ENCODE measurements at places on chromosomes 2 and 18.

- DNase-seq: no peak
These were observed 208.3 kb downstream of the NDUFA10 start for GRCh38 chr2:239816576-239817467.

- no peak for DNase-seq
These were observed 343 bp upstream of the CD302 start for GRCh38 chr2:159798376-159798725.

GRCh38 chr2:111704246-111704645 is 179.7 kb downstream of the ANAPC1 start:
- no peak for DNase-seq

DNA sequence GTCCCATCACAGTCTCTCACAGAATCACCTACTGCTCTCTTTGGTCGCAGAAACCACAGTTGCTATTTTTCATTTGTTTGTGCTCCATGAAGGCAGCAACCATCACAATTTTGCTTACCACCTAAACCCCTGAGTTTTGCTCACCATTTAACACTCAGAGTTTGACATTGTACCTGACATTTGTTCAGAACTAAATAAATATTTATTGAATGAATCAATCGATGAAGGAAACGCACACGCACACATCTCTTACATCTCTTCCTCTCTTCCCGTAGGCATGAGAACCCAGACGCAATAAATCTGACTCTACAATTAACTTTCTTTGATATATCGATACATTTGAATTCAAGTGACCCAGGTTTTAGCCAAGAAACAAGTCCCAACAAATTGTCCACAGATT is 105.5 kb upstream of the RNF152 start:
- no peak for DNase-seq

DNA sequence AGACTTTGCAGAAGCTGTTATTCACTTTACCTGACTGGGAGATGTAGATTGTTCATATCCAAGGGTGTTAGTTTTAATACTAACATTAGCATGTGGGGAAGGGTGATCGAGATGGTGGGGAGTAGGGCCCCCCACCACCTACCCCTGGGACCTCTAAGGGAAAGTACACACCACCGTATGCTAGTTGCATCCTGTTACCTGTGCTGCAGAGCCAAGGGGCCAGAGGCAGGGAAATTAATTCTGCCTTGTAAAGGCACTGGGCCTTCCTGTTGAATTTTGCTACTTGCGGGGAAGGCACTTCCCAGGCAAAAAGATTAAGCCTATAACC is 9.0 kb downstream of the STEAP3 start:
- no peak for DNase-seq

GRCh38 chr18:63457977-63458376 is 18.8 kb upstream of the SERPINB5 start:
- DNase-seq: no peak

GRCh38 chr2:9179572-9180201 is 26.9 kb upstream of the ASAP2 start:
- no peak for DNase-seq

- no peak for DNase-seq
These were observed 121.0 kb upstream of the XPO1 start for GRCh38 chr2:61658841-61659780.

DNA sequence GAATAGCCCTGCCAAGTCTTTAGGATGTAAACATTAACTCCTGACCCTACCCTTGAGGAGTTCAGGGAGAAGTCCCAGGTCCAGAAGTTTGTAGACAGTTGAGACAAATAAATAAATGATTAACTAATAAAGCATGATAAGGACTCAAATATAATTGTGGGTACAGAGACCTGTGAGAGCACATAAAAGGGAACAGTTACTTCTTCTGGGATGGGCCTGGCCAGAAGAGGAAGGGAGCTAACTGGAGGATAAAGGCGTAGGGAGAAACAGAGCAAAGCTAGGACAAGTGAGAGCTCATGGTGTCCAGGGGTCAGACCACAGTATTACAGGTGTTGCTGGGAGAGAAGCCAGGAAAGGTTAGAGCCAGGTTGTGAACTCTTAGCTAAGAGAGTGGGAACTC is 3.0 kb downstream of the LCLAT1 start:
- DNase-seq: no peak

DNA sequence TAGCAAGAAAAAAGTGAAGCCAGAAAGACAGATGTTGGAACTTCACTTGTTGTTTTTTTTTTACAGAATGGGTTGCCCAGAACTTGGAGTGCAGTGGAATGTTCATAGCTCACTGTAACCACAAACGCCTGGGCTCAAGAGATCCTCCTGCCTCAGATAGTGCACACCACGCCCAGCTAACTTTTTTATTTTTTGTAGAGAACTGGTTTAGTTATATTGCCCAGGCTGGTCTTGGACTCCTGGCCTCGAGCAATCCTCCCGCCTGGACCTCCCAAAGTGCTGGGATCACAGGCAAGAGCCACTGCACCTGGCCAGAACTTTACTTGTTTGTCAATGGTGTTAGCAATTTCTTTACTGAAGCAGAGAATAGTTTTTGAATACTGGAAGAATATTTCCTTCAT is 11.9 kb upstream of the ASPRV1 start:
- DNase-seq: no peak

GRCh38 chr2:143803936-143804335 is 674.7 kb downstream of the ARHGAP15 start:
- no peak for DNase-seq

GRCh38 chr2:42446503-42447271 is 47.1 kb downstream of the KCNG3 start:
- DNase-seq: no peak

DNA sequence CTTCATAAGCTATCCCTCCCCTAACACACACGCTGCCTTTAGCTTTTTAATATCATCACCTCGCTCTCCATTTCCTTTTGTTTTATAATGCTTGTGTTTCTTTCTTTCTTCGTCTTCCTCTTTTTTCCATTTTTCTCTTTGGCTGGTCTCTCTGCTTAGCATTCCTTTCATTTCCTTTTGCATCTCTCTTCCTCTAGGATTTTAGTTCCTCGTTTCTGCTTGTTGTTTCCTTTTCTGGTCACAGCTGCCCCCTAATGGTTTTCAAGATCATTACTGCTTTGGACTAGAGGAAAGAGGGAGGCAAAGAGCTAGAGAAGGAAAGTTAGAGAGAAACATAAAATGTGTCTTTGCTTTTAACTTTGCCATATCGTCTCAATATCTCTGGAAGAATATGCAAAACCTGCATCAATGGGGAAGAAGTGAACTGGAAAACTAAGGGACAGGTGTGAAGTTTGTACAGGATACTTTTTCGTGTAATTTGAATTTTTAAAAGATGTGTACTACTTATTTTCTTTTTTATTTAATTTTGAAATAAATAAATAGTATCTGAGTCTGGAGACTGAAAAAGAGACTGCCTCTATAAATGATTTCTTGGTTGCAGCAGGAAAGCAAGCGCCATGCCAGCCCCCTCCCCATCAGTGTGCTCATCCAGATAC is 6.3 kb upstream of the NRP2 start:
- DNase-seq: no peak

GRCh38 chr2:79292239-79292957 is 132.8 kb upstream of the REG3A start:
- DNase-seq: no peak

DNA sequence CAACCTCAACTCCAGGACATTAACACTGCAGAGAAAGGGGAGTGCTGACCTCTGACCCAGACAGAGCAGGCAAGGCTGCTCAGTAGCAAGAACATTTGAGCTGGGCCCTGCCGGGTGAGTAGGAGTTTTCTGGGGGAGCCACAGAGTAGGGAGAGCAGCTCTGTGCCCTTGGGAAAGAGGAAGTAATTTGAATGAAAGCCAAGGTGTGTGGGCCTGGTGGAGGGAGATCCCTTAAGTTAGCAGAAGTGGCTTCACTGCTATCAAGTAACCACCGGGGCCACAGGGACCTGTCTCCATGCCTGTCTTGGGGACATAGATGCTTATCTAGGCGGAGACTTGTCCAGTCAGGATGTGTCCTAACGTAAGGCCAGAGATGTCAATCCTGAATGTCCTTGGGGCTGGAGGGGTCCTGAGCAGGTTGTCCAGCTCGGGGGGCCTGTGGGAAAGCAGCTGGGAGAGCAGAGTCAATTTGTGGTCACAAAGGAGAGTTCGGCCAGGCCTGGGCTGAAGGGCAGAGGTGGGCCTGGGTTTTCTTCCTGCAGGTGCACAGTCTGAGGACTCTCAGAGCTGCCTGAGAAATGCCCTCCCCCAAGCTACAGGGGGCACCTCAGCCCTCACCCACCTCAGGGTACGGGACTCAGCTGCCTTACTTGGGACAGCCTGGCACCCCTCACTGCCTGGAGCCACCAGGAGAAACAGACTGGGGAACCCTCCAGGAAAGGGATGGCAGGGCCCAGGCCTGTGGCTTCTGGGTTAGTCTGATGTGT is 15.0 kb upstream of the OTOF start:
- DNase-seq: no peak

DNA sequence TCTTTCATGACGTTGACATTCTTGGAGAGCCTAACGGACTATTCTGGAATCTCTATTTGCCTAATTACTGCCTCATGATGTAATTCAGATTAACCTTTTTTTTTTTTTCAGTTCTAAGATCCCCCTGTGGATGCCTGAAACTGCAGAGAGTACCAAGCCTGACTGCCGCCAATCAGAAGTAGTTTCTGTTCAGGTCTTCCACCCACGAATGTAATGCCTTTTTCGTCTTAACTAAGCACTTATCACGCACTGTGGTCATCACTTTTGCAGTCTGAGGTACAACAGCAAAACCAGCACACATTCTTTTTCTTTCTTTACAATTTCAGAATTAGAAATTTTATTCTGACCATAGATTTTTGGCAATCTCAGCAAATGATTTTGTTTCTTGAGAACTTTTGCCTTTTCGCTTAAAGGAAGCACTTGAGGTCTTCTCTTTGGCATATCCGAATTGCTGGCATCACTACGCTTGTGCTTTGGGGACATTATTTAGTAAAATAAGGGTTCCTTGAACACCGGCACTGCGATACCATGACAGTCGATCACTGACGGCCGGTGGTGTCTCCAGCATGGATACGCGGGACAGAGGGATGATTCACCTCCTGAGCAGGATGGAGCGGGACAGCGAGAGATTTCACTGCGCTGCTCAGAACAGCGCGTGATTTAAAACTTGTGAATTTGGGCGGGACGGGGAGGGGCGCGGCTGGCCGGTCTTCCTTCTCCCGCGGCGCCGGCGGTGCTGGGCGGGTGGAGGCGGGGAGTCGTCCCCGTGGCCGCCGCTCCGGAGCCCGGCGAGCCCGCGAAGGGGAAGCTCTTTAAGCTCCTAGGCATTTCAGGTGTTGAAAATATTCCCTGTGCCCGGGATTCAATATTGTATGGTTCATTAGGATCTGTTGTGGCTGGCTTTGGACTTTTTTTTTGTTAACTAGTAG is 32.0 kb upstream of the GPR55 start:
- DNase-seq: no peak

DNA sequence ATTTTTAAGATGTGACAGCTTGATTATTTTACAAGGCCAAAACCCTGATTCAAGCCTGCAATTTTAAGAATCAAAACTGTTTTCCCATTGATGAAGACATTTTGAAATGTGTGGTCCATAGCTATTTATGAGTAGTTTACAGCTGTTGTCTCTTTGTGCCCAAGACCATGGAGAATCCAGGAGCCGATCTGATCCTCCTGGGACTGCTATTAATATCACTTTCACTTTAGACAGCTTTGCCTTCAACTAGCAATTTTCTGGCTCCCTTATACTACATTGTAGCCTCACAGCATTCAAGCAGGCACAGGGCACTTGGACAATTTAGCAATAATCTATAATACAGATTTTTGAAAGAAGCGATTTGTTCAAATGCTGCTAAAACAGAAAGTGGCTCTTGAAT is 172.9 kb downstream of the SLC8A1 start:
- no peak for DNase-seq

DNA sequence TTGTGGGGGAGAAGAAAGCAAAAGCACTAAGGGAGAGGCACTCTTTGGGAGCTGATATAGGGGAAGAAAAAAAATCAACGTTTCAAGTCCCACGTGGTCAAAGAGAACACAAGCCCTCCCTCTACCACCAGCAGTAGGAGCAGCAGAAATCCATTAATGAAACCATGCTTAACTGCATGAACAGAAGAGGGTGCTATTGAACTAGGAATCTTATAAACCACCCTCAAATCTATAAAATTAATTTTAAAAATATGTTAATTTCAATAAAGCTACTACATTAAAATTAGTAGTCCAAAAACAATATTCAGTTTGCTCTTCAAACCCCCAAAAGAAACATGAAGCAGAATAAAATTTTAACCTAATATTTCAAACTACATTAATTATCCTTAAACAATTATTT is 147.8 kb downstream of the TMEM18 start:
- no peak for DNase-seq

GRCh38 chr18:62384068-62384467 is 59.0 kb downstream of the TNFRSF11A start:
- DNase-seq: no peak

- DNase-seq: no peak
These were observed 479.3 kb upstream of the NXPH2 start for GRCh38 chr2:139259422-139260051.

DNA sequence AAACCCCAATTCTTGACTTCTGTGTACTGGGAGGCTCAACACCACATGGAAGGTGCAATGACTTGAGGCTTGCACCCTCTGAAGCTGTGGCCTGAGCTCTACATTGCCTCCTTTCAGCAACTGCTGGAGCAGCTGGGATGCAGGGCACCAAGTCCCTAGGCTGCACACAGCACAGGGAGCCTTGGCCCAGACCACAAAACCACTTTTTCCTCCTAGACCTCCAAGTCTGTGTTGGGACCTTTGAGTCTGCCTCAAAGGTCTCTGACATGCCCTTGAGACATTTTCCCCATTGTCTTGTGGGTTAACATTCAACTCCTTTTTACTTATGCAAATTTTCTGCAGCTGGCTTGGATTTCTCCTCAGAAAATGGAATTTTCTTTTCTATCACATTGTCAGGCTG is 62.6 kb upstream of the KCNE4 start:
- DNase-seq: no peak

DNA sequence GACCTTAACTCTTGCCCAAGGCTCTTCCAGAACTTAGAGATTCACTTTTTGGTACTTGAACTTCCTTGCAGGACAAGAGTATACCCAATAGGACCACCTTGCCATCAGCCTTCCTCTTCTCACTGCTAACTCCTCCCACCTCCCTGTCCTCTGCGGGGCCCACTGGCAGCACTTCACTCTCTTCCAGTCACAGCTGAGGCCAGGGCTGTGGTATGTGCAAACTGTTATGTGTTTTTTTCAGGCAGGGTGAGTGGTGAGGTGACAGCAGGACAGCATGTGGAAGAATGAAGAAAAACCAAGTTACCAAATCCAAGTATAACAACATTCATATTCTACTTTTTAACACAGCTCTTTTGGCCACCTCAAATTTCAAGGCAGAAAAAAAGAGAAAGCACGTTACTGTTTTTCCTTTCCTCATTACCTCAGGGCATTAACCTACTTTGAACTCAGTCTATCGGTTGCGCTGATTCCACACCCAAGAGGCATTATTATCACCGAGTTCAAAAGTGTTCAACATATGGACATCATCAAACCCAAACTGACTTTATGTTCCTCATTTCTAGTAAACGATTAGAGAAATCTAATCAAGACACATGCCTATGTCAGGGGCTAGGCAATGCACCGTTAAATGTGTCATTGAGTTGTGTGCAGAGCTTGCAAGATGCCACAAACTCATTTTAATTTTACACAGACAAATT is 605.2 kb upstream of the SYT4 start:
- no peak for DNase-seq

GRCh38 chr2:62435720-62436119 is 70.3 kb downstream of the TMEM17 start:
- no peak for DNase-seq

GRCh38 chr2:109419960-109420370 is 193.8 kb downstream of the SEPTIN10 start:
- no peak for DNase-seq

All from NCI-H187 (cell line).